ENCODE measurements at places on chromosomes 4 and X. TPM values are rescaled to one million over a fixed set of nuclear protein-coding genes. Genes with fewer than 3 reads are reported as not detected.
A peak's percentile ranks its signal among the peaks of the same experiment; 100 is the strongest.

ADH6 gene
- not detected for total RNA-seq

- H3K36me3 ChIP-seq, result no peaks in the 10 kb centered on the region
- no peak overlapping the region for H3K4me3 ChIP-seq
- peak; percentile 91 for DNase-seq
- no peaks in the 10 kb centered on the region for H3K27me3 ChIP-seq
- H3K4me1 ChIP-seq, result no peaks in the 10 kb centered on the region
These were observed 123.5 kb downstream of the IL15 start for GRCh38 chr4:141759796-141760425.

TEX13D gene
- total RNA-seq, result not detected

GRCh38 chr4:23805450-23805851 is 84.4 kb downstream of the PPARGC1A start:
- H3K4me1 ChIP-seq, result no peaks in the 10 kb centered on the region
- H3K36me3 ChIP-seq, result no peaks in the 10 kb centered on the region
- peak; percentile 61 for DNase-seq
- H3K27me3 ChIP-seq, result no peaks in the 10 kb centered on the region
- no peak overlapping the region for H3K27ac ChIP-seq
- H3K4me3 ChIP-seq, result no peak overlapping the region

DNA sequence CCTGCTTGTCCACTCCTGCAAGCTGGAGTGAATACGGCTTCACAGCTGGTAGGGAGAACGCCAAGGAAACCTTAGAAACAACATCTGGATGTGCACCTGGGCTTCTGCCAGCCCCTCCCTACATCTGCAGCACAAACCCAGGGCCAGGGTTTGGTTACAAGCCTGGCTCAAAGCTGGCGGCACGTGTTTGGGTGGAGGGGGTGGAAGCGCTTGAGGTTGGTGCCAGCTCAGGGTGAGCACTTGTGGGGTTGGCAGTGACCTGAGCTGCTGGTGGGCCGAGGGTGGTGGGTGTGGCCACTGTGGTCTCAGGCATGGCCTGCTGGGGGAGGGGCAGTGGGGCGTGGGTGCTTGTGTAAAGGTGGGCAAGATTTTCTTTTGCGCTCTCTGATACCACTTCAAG is 15.6 kb downstream of the ELF4 start:
- H3K4me1 ChIP-seq, result no peaks in the 10 kb centered on the region
- DNase-seq, result no peak
- H3K27me3 ChIP-seq, result no peaks in the 10 kb centered on the region
- no peak overlapping the region for H3K4me3 ChIP-seq

MAD2L1 gene
- 9.0 TPM for total RNA-seq

FGF5 gene
- 2.1 TPM for total RNA-seq
